Astrocyte of the spinal cord (primary cell): ENCODE measurements at places on chromosomes 12 and 14.

DNA sequence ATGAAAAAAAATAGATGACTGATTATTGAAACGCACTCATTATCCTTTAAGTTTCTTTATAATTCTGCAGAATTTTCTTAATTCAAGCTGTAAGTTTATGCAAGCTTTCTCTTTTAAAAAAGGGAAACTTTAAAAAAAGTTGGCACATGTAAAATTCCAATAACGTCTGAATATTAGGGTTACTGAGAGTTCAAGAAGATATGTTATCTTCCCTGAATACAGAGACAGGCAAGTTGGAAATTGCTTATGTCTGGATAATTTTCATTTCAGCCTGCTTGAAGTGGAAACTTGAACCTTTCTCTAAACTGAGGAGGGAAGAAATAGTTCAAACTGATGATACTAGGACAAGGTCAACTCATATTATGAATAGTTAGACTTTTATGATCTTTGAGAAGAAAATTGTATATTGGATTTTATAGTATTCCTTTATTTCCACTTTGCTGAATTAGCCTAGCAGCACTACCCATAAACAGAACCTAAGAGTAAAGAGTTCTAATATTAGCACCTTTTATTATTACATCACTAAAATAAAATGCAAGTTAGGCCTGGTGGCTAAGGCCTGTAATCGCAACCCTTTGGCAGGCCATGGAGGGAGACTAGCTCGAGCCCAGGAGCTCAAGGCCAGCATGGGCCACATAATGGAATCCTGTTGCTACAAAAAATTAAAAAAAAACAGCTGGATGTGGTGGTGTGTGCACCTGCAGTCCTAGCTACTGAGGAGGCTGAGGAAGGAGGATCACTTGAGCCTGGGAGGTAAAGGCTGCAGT is 288.0 kb downstream of the TRHDE start:
- DNase-seq = no peak

DNA sequence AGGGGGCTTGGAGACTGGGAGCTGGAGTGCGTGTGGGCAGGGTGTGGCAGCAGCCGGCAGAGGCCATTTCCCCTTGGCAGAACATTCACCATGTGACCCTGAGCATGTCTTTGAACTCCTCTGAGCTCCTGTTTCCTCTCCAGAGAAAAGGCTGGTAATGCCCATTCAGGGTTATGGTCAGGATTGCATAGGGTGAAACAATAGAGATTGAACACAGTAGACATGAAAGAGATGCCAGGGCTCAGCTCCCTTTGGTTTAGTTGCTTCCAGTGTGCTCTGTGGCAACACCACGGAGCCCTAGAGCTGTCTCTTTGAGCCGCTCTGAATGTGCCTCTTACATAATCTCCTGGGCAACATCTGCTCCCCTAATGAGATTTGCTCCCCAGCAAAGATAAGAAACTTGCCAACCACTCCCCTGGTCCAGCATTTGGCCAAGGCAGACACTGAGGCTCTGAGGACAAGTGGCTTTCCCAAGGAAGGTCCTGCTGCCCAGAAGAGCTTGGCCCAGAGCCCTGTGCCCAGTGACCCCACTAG is 4.6 kb downstream of the IFI27 start:
- no peak for DNase-seq

- no peak for DNase-seq
Measured at GRCh38 chr12:106712768-106713167, 61.7 kb upstream of the RIC8B start.

- no peak for DNase-seq
Measured at GRCh38 chr12:111238075-111238734, 130.7 kb downstream of the PHETA1 start.

DNA sequence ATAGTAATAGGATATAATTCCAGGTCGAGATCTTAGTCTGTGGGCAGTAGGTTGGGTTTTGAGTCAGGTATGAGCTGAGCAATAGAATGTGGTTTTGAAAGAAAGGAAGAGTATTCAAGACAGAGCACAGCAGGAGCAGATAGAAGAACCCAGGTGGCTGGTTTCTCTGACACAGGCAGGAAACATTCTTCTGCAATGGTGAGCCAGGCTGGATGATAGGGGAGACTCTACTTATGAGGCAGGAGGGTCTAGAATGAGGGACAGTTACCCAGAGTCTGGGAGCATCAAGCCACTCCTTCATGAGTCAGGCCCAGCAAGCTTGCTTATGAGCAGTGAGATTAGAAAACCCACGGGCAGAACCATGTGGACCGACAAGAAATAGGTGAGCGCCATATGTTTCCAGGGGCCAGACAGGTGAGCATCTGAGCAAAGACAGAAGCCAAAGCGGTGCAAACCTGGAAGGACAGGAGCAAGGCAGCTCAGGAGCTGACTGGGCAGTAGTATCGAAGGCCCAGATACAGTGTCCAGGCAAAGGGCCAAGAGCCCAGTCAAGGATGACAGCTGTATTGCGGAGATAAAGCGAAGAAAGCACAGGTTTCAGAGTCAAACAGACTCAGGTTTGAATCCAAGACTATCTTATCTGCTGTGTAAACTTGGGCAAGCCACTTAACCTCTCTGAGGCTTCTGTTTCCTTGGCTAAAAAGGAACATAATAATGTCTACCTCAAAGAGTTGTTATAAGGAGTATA is 22.5 kb upstream of the PCNX1 start:
- no peak for DNase-seq

- no peak for DNase-seq
Measured at GRCh38 chr14:50395448-50395847, 1.2 kb downstream of the CDKL1 start.
